ENCODE measurements at places on chromosomes 1 and 21. TPM values are rescaled to one million over a fixed set of nuclear protein-coding genes. Genes with fewer than 3 reads are reported as not detected.

- H3K4me1 ChIP-seq: peaks cover 46% of the 10 kb centered on the region
- H3K36me3 ChIP-seq: no peaks in the 10 kb centered on the region
- peak overlapping the region; percentile 76 for H3K4me3 ChIP-seq
- H3K27me3 ChIP-seq: peaks cover 4% of the 10 kb centered on the region
- peak overlapping the region; percentile 88 for H3K27ac ChIP-seq
- DNase-seq: peak; percentile 92
Observed at GRCh38 chr1:28259934-28260802, 850 bp downstream of the SESN2 start.

The NDUFS2 gene
- total RNA-seq: 82.0 TPM

DNA sequence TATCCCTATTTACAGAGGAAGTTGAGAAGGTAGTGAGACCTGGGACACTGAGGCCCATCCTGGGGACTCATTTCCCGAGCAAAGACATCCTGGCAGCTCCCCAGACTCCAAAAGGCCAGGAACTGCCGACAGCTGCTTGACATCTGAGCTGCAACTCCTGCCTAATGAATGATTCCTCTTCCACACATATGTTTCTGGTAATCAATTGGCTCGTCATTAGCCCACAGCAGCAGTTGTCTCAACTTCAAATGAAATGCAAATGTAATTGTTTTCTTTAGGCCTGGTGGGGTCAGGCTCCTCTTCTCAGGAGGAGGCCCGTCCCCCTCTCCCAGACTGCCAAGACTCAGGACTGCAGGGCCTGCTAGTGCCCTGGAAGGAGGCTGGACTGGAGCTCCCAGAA is 61.8 kb upstream of the DISP3 start:
- H3K4me1 ChIP-seq: no peaks in the 10 kb centered on the region
- H3K27me3 ChIP-seq: peaks cover 2% of the 10 kb centered on the region
- no peak overlapping the region for H3K4me3 ChIP-seq
- H3K27ac ChIP-seq: no peak overlapping the region

DNA sequence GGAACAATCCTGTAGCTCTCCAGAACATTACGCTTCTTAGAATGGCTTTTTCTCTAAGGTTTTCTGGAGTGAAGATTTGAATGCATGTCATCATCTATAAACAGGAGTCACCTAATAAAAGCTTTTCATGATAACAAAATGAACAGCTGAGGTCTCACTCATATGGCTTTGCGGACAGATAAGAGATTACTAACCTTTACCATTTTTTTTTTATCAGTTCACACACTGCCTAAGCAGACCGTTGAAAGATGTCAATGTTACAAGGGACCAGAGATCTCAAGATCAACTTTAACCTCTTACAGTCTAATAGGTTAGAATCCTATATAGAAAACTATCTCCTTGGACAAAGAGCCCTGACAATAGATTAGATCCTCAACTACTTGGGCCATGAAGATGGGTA is 41.4 kb downstream of the SCMH1 start:
- H3K36me3 ChIP-seq: peaks cover 12% of the 10 kb centered on the region
- H3K27ac ChIP-seq: no peak overlapping the region
- DNase-seq: no peak
- H3K4me1 ChIP-seq: no peaks in the 10 kb centered on the region
- no peak overlapping the region for H3K4me3 ChIP-seq

The FABP3 gene
- 27.1 TPM for total RNA-seq

DNA sequence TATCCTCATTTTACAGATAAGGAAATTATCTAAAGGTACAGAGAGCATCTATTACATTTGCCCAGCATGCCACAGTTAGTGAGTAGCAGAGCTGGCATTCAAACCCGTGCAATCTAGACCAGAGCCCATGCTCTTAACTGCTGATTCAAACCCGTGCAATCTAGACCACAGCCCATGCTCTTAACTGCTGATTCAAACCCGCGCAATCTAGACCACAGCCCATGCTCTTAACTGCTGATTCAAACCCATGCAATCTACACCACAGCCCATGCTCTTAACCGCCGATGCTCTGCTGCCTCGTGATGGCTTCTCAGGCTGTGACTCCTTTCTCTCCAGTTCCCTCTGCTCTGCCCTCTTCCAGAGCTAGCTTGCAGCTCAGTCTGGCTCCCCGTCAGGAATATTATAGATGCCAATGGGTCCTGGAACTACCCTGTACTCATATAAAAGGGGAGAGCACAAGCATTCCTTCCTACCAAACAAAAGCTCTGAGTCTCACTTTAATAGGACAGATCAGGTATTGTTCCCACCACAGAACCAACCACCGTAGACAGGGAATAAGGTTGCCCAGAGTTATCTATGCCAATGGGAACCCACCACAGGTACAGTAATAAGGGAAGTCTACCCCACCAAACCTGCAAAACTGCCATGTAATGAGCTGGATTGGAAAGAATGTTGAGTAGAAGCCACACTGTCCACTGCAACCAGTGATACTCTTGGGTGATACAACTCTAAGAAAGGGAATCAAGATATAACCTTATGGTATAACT is 78.4 kb downstream of the SMYD3 start:
- no peak for DNase-seq
- H3K27ac ChIP-seq: no peak overlapping the region
- no peak overlapping the region for H3K4me3 ChIP-seq

The MTMR11 gene
- total RNA-seq: 14.8 TPM

- H3K4me1 ChIP-seq: peaks cover 28% of the 10 kb centered on the region
- no peak overlapping the region for H3K4me3 ChIP-seq
- H3K36me3 ChIP-seq: peaks cover 8% of the 10 kb centered on the region
Observed at GRCh38 chr1:93658188-93658587, 23.4 kb downstream of the BCAR3 start.

The OR2L2 gene
- total RNA-seq: 0.08 TPM

The SPTA1 gene
- total RNA-seq: not detected

GRCh38 chr1:54460861-54461387 is 54.7 kb upstream of the SSBP3 start:
- no peak overlapping the region for H3K27ac ChIP-seq
- peaks cover 9% of the 10 kb centered on the region for H3K4me1 ChIP-seq
- DNase-seq: no peak
- no peaks in the 10 kb centered on the region for H3K27me3 ChIP-seq
- H3K36me3 ChIP-seq: no peaks in the 10 kb centered on the region

DNA sequence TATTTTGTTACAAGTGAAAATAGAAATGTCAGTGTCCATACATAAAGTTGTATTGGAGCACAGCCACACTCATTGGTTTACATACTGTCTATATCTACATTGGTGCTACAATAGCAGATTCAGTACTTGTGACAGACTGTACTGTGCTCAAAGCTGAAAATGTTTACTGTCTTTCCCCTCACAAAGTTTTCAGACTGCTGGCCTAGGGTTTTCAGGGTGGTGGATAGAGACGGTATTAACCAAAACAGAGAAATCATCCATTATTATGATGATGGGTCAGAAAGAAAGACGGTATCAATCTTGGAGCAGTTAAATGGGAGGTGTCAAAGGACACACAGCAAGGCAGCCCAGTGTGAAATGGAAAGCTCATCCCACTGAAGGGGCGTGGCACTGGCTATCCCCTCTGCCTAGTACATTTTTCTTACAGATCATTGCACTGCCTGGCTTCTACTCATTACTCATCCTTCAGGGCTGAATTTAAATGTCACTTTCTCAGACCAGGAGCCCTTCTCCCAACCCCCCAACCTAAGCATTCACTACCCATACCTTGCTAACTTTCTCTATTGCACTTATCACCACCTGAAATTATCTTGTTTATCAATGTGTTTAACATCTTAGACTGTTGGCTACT is 10.2 kb downstream of the JAK1 start:
- no peak for DNase-seq
- no peaks in the 10 kb centered on the region for H3K36me3 ChIP-seq
- no peaks in the 10 kb centered on the region for H3K27me3 ChIP-seq
- H3K27ac ChIP-seq: no peak overlapping the region
- peaks cover 11% of the 10 kb centered on the region for H3K4me1 ChIP-seq

GRCh38 chr1:66275601-66276023 is 258.3 kb upstream of the SGIP1 start:
- peaks cover 2% of the 10 kb centered on the region for H3K36me3 ChIP-seq
- peak overlapping the region; percentile 31 for H3K27ac ChIP-seq
- H3K27me3 ChIP-seq: no peaks in the 10 kb centered on the region
- H3K4me3 ChIP-seq: no peak overlapping the region

- no peak for DNase-seq
- no peaks in the 10 kb centered on the region for H3K36me3 ChIP-seq
- H3K4me3 ChIP-seq: no peak overlapping the region
- no peak overlapping the region for H3K27ac ChIP-seq
- H3K27me3 ChIP-seq: peaks cover 35% of the 10 kb centered on the region
- no peaks in the 10 kb centered on the region for H3K4me1 ChIP-seq
Observed at GRCh38 chr1:229159668-229160544, 111.0 kb upstream of the RAB4A start.
